ENCODE measurements at places on chromosomes 16 and 17.

GRCh38 chr17:42053731-42054500, 3.5 kb upstream of the C17orf113 start:
- no peak for DNase-seq

- DNase-seq: no peak
Measured at GRCh38 chr16:73058616-73059409, 10.9 kb upstream of the ZFHX3 start.

GRCh38 chr17:58516644-58517377, 2.4 kb upstream of the MTMR4 start:
- DNase-seq: no peak

DNA sequence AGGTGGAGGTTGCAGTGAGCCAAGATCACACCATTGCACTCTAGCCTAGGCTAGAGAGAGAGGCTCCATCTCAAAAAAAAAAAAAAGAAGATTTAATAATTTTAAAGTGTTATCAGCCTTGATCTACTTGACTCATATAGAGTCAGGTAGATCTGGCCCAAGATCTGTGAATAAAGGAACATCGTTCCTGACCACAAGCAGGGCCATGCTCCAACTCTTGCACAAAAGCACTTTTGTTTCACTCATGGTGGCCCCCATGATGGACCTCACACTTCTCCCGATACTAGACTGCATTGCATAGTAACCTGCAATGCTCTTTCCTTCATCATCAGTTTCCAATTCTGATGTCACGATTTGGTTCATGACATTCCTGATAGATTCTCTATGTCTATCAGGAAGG, 5.2 kb upstream of the MYH11 start:
- no peak for DNase-seq

DNA sequence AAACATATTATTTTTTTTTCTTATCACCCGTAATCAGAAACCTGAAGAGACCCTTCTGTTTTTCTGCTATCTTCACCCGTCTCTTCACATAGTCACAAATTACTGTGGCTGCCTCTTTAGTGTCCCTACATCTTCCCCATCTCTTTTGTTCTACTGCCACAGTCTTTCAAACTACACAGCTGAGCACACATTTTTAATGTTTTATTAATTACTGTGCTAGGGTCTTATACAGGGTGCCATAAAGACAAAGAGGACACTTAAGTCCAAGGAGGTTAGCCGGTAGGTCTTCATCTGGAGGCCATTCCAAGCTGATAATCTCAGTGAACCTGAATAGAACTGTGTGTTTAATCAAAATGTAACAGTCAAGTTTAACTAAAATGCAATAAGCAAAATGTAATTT, 20.7 kb downstream of the CNTNAP4 start:
- DNase-seq: no peak

DNA sequence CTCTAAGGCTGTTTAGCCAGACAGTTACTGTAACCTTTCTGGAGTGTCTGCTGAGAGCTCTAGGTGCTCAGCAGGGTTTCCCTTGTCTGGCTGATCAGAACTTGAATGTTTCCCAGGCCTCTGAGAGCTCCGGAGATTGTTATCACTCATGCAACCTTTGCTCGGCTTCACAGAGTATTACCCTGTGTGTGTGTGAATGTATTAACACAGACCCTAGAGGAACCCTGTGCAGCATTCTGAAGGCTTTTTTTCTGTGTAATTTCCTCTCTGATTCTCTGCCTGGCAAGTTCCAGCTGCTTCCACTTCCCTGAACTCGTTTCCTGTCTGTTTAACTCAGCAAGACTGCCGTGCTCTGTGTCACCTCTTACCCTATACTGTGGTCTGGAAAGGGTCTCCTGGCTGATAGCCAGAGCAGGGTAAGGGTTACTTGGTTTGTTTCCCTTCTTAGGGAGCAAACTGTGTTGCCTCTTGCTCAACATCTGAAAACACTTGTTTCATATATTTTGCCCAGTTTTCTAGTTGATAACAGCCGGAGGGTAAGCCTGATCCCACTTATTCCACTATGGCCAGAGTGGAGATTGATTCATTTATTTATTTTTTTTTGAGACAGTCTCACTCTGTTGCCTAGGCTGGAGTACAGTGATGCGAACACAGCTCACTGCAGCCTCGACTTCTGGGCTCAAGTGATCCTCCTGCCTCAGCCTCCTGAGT, 21.7 kb downstream of the PRMT7 start:
- DNase-seq: peak; percentile 53

GRCh38 chr17:17540935-17541639, 44.9 kb upstream of the RASD1 start:
- no peak for DNase-seq

GRCh38 chr17:58630883-58631522, 60.8 kb downstream of the TEX14 start:
- DNase-seq: peak; percentile 2

DNA sequence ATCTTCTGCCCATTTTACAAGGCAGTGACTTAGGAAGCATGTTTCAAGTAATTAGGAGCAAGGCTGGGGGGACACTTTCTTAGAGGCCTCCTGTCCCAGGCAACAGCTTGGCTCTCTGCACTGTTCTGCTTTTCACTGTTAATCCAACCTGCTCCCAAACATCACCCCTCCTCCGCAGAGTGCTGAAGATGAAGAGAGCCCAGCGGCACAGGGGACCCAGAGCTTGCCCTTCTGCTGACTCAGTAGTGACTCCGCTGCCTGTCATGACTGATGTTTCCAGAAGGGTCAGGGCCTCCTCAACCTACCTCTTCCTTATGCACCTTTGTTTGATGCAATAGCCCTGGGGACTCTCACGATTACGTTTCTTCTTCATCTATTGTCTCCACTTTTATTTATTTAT, 38.9 kb upstream of the NDRG4 start:
- no peak for DNase-seq

GRCh38 chr17:57106107-57106835, 21.2 kb downstream of the AKAP1 start:
- DNase-seq: no peak

DNA sequence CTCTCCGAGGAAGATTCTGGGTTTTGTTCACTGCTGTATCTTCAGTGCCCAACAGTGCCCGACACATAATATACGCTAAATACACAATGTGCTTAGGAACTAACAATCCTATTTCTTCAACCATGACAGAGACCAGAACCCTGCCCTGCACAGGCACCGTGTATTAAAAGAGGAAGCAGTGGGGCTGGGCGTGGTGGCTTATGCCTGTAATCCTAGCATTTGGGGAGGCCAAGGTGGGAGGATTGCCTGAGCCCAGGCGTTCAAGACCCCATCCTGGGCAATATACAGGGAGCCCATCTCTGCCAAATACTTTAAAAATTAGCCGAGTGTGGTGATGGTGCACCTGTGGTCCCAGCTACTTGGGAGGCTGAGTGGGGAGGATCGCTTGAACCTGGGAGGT, 19.3 kb downstream of the ARL2BP start:
- no peak for DNase-seq

GRCh38 chr17:61201211-61201610, 198.4 kb upstream of the TBX2 start:
- no peak for DNase-seq

- no peak for DNase-seq
Measured at GRCh38 chr17:50892101-50892776, 26.1 kb upstream of the TOB1 start.

GRCh38 chr17:75619506-75620431, 13.5 kb upstream of the SMIM5 start:
- no peak for DNase-seq

DNA sequence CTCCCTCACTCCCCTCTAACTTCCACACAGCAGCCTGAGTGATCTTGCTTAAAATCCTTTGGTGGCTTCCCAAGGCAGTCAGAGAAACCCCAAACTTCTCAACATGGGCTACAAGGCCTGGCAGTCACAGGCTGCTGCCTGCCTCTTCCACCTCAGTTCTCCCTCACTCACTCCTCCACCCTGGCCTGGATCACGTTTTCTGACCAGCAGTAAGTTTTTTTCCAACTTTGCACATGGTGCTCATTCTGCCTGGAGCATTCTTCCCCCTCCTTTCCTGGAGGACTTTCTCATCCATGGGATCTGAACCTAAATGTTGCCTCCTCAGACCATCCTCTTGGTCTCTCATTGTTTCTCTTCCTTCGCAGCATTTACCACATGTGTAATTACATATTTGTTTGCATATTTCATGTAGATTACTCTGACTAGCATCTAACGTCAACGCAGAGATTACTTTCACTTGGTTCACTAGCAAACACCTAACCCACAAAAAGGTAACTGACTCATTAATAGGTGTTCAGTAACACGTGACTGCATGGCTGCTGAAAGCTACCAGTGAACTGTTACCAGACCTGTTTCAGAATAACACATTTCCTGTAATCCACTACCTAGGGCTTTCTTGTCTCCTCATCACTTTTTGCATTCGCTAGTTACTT, 17.1 kb downstream of the GNA13 start:
- no peak for DNase-seq
